ENCODE measurements at places on chromosomes 7 and 10.

DNA sequence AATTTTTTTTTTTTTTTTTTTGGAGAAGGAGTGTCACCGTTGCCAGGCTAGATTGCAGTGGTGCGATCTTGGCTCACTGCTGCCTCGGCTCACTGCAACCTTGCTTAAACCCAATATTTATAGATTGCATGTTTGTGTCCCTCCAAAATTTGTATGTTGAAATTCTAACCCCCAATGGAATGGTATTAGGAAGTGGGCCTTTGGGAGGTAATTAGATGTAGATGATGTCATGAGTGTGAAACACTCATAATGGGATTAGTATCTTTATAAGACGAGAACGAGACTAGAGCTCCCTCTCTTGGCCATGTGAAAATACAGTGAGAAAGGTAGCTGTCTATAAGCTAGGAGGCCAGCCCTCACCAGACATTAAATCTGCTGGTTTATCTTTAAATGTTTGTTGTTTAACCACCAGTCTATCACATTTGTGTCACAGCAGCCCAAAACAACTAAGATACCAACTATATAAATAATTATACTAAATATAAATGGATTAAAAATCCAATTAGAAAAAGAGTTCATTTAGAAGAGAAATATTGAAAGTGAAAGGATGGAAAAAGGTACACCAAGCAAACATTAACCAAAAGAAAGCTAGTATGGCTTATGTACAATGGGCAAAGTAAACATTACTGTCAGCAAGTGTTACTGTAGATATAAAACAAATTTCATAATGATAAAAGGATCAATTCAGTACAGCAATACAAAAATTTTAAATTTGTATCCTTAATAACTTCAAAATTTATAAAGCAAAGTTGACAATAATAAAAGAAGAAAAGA is 9.3 kb downstream of the TCAF1 start:
- peak; percentile 85 for DNase-seq

GRCh38 chr7:101688183-101688831 is 59.2 kb upstream of the MYL10 start:
- DNase-seq, result peak; percentile 70

DNA sequence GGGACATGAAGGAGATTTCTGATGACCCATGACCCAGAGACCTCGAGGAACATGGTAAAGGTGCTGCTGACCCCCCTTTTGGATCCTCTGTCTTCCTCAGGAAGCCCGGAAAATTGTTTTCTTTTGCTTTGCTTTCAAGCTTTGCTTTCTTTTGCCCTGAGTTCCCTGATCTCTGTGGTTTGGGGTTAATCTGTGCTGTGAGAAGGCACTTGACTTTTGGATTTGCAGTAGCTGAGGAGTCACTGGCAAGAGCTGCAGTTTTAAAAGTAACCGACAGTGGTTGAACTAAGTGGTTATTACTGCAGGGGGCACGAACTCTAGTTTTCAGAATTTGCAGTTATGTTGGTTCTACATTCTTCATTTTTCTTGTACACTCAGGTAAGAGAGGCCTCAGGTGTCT is 53.0 kb downstream of the PDZD8 start:
- no peak for DNase-seq

DNA sequence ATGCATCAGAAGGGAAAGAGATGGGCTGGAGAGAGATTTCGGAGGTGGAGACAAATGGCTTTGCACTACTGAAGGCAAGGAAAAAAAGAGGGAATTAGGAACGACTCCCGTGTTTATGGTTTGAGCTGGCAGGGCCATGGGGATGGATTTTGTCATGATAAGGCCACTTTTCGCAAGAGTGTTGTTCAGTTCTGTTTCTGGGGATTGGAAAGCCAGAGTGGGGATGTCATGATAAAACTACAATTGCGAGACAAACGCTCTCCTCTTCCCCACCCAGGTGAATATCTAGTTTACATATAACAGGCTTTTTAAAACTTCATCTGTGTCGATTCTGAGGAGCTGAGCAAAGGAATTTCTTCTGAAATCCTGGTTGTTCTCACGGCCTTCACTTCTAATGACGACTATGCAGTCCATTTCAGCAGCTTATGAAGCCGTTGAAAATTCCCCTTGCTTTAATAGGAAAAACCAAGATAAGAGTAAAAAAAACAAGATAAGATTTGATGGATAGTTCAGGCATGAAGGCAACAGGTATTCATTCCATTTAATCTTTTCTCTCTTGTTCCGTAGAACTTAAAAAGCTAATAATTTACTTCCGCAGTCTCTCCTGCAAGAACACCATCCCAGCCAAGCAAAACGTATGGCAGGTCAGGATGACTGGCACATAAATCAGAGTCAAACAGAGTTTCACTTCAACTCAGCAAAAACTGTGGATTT is 245.6 kb upstream of the PITRM1 start:
- DNase-seq, result no peak
